ENCODE measurements at places on chromosomes 2 and 18.

DNA sequence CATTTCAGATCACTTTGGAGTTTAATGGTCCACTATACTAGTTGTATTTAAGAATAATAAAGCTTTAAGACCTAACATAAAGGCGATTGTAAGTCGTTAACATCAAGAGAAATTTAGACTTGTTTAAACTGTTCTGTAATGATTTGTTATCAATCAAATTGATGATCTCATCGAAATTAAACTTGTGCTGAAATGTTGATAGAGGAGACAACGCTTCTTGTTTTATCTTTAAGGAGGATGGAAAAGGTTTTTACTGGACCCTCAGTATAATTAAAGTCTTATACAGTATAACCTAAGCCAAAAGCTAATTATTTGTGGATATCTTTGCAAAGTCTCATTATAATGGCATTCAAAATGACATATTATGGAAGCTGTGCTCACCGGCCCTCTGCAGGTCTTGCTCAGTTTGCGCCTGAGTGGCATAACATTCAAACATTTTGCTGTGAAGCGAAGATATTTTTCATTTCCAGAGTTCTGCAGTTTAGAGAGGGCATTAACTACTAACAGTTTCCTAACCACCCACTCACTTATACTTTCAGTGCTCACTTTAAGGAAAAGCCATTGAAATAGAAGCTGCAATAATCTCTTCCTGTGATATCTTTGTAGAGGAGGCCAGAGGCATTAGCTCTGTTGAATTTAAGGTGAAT, 1.4 kb upstream of the SERTAD2 start:
- DNase-seq, result peak; percentile 10

DNA sequence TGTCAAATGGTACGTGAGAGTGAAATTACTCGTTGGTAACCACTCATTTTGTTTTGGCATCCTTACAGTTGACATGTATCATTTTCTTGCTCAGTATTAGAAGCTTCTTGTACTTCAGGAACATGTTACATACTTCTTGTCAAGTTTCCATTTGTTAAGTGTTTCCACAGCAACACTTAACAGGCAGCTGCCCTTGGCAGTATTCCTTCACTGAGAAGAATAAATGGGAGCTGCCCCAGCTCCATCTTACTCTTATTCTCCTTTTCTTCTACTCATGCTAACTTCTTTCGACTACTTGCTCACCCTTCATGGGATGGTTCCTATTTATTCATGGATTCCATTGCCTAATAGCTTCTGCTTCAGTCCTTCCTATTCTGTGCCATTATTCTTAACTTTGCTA, 60.1 kb upstream of the TUBA3E start:
- DNase-seq, result no peak

DNA sequence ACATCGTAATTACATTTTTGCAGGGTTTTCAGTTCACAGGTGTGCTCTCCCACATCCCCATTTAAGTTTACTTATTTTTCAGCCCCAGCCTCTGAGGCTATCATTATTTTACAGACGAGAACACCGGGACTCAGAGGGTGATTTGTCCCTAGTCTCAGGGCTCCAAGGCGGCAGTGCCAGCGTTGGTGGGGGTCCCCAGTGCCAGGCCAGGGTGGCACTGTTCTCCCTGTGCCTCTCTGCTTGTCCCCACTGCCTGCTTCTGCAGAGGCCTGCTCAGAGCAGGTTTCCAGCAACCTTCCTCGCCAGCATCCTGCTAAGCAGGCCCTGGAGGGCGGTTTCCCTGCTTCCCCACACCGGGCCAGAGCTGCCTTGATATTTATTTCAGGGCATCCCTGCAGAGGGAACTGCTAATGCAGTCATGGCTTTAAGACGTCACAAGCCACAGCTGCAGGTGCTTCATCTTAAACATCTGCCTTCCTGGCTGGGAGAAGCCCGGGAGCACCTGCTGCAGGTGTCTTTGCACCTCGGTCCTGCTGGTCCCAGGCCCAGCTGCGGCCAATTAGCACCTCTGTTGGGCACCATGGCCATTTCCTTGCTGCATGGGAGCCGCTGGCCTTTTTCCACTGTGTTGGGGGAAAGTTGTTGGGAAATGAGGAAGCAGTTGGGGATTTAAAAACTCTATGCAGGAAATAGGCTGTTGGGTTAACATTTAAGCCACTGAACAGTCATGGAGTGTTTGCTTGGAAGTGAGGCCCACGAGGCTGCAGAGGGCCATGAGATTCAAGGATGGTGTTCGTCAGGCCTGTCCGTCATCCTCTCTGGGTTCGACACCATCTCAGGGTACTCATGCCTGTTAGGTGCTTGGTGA, 22.8 kb downstream of the HPCAL1 start:
- DNase-seq, result peak; percentile 80

GRCh38 chr18:75207310-75208154, 1.4 kb downstream of the PTGR3 start:
- DNase-seq, result peak; percentile 46

DNA sequence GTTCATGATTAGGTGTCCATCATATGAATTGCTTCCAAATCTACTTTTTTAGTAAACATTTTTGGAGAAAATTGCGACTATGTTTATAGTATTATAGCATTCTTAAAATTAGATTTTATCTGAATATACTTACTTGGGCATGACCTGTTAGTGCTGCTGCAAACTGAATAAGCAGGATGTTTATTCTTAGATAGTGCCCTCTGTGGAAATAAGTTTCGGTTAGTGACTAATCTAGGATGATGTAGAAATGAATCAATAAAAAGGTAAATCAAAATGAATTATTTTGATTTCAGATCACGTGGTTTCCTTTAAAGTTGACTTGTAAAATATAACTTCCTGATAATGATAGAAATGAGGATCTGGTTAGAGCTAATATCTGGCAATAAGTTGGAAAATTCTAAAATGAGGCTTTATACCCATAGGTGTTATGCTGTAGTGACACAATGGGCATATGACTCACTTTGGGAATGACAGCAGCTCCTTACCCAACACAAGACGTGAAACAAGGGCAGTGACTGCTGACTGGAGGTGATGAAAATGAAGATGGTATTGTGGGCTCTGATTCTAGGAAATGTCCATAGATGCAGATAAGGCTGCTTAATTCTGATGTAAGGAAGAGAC, 165.8 kb upstream of the TCF4 start:
- no peak for DNase-seq

GRCh38 chr2:43363120-43363519, 136.7 kb upstream of the ZFP36L2 start:
- no peak for DNase-seq

DNA sequence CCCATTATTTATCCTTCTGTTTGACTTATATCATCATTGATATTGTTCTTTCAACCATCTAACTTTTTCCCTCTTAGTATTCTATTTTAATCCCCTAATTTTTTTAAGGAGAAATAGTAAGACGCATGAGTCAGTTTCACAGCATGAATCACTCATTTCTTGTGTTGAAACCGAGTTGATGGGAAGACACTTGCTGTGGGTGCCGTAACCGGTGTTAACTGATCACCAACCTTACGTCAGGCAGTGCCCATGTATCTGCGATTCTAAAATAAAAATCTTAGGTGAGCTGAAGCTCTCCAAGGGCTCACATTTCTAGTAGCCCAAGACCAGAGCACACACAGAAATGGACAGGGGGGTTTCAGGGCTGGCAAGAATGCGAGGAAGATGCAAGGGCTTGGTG, 348.1 kb downstream of the GALR1 start:
- DNase-seq, result no peak

GRCh38 chr18:48445540-48445939, 36.4 kb upstream of the ZBTB7C start:
- peak; percentile 85 for DNase-seq

DNA sequence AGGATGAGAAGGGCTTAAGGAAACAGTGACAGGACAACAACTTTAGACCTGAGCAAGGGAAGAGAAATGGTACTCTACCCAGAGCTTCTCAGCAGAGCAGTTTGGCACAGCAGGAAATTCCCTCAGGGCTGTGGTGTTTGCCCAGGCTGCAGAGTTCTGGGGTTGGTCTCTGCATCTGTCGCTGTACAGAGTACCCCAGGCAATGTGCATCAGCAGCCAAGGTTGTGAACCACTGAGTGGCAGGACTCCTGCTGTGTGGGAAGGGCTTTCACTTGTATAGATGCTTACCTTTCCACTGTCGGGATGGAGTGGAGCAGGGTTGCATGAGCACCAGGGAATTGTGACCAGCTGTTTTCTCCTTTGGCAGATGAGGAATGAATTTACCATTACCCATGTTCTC, 21.2 kb downstream of the STAMBP start:
- DNase-seq, result peak; percentile 95

DNA sequence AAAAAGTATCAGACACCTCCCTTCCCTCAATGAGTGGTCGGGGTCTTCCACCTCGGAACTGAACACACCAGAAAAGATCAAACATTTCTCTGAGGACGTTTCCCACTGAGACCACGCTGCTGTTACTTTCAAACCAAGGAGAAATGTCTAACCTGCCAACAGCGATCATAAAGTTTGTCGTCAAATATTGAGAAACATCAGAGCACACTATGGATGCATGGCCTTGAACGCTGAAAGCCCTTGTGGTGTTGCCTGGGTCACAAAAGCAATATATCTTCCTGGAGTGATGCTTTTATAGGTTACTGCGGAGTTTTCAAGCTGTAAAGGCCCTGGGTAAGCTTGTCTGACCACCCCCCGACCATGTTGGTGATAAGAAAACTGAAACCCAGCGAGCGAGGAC, 70.2 kb upstream of the ID2 start:
- no peak for DNase-seq

DNA sequence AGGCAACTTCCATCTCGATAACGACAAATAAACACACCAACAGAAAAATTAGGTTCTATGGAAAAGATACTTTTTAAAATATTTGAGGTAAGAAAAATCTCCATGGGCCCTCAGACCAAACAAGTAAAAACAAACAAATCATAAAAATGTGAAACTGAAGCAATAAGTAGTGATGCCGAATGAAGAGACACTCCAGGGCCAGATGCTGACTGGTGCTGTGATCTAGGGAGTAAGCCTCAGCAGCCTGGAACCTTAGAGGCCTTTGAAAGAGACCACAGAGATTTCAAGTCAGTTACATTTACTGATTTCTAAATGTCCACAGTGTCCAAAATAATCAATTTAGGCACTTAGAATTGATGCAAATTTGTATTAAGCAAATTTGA, 1144.7 kb downstream of the CNTNAP5 start:
- no peak for DNase-seq

GRCh38 chr18:74303936-74304335, 11.7 kb upstream of the C18orf63 start:
- DNase-seq, result no peak

- no peak for DNase-seq
These were observed 61.5 kb downstream of the MBP start for GRCh38 chr18:77071061-77071460.

DNA sequence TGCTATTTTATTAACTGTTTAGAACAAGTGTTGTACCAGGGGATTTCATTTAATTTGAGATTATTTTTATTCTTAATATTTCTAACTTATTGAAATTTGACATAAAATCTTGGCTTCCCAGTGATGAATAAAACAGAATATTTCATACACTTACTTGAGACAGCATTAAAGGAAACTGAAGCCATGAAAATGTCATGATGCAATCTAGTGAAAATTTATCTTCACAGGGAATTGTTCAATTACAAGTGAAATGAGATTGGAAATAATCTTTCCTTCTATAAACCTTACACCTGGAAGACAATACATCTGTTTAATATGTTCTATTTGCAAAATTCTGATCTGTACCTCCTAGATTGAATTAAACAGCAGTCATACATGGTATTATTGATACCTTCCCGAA, 511.0 kb upstream of the CDH7 start:
- DNase-seq, result no peak

DNA sequence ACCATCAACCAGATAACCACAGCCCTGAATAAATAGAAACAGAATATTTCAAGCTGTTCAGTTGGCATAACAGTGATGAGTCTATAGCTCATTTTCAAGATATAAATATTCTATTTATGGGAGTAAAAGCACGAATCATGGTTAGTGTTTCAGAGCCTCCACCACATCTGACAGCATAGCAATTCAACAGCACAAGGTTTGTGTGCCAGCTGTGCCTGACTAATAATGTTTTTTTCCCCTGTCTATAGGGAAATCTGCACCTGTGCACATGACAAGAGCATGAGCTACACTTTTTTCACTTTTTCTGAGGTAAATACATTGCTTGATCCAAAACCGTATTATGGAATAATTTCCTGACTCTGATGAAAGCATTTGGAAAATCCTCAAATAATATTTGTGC, 251.3 kb downstream of the RPIA start:
- no peak for DNase-seq

- DNase-seq, result no peak
These were observed 68.7 kb upstream of the ACSL3 start for GRCh38 chr2:222792001-222792611.

- no peak for DNase-seq
These were observed 92.5 kb downstream of the TGOLN2 start for GRCh38 chr2:85235281-85235680.

DNA sequence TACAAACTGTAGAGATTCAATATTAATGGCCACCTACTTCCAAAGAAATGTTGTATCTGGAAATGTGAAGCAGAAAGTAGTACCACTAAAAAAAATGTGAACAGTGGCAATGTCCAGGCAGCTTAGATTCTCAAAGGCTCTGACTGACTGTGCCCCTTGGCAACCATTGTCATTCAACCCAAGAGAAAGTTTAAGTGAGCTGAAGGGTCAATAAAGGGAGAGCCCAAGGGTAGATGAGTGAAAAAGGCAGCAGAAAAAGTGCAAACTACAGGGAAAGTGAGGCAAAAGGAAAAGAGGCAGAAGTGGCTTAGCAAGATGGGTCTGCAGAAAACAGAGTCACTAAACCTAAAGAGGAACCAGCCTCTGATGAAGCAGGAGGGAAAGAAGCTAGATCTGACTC, 802.9 kb downstream of the CPS1 start:
- no peak for DNase-seq

DNA sequence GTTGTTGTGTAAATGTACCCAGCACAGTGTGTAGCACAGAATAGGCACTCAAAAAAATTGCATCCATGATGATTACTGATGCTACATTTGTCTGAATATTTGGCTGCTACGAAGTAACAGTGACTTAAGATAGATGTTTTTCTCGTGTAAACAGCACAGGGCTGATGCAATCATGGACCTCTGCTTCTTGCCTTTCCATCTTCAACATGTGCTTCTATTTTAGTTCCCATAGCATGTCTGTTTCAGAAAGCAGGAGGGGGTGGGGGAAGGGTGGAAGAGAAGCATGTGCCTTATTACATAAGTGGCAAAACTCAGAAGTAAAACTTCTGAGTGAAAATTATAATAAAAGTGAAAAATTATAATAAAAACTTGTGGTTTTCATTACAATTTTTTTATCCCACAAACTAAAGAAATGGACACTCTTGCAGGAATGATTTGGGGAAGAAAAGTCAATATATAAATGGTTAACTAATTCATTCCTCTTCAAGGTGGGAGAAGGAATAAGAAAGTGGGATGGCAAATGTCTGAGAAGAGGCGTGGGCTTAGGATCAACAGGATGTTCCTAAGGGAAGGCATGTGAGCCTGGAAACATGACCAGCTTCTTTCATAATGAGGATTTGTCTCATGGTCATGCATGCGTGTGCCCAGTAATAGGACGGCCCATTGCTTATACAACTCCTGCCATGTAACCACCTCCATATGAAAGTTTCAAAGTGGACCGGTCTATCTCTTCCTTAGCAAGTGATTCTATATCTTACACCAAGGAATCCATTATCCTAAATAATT, 27.2 kb downstream of the CCBE1 start:
- no peak for DNase-seq

- DNase-seq, result no peak
These were observed 3.2 kb downstream of the GATA6 start for GRCh38 chr18:22172594-22173049.

- DNase-seq, result no peak
These were observed 20.2 kb downstream of the GREB1L start for GRCh38 chr18:21262244-21262643.

GRCh38 chr18:24632158-24632988, 171.9 kb downstream of the HRH4 start:
- DNase-seq, result peak; percentile 89

Data from NCI-H345 (cell line).